NCI-H345 (cell line): ENCODE measurements at places on chromosomes 7 and 10.
A peak's percentile ranks its signal among the peaks of the same experiment; 100 is the strongest.

DNA sequence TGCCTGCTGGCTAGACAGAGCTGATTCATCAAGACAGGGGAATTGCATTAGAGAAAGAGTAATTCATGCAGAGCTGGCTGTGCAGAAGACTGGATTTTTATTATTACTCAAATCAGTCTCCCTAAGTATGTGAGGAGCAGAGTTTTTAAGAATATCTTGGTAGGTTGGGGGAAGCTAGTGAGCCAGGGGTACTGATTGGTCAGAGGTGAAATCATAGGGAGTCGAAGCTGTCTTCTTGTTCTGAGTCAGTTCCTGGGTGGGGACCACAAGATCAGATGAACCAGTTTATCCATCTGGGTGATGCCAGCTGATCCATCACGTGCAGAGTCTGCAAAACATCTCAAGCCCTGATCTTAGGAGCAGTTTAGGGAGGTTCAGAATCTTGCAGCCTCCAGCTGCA lies 39.8 kb downstream of the FOXI2 start:
- DNase-seq: no peak

DNA sequence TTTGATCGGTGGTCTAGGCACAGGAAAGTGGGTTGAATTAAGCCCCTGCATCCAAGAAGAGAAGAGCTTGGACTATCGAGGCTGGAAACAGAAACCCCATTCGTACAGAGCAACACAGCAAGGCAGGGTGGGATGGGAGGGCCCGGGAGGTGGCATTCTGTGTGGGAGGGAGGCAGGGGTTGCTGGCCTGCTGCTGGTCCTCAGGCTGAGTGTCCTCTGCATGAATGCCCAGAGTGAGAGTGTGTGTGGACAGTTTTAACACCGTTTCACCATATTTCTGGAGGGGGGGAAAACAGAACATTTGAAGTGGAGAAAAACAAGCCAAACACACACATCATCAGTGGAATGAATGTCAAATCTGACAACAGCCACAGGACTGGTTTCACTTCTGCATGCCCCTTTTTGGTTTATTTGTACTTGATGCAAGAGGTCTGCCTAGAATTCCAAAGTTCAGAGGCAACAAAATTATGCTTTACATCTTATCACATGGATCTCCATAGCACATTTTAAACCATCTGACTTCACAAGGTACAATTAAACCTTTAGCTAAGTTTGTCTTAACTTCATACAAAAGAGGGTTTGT lies 11.1 kb upstream of the ENO4 start:
- no peak for DNase-seq

DNA sequence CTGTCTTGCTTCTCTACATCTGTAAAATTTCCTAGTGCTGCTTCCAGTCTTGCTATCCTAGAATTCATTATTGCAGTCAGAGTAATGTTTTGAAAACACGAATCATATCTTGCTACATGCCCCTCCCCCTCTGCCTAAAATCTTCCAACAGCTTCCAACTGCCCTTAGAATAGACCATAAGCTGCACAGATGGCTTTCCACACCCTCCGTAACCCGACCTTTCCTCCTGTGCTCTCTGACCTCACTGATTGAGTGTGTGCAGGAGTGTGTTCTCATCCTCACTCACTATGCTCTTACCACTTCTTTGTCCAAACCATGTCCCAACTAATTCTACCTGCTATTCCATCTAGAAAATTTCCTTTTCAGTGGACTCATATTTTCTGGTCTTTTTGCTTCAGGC lies 121.2 kb upstream of the ANKRD1 start:
- no peak for DNase-seq

GRCh38 chr7:136923111-136923667 lies 54.7 kb downstream of the CHRM2 start:
- no peak for DNase-seq

- DNase-seq: no peak
Observed at GRCh38 chr10:131908151-131908550, 7.3 kb downstream of the PPP2R2D start.

DNA sequence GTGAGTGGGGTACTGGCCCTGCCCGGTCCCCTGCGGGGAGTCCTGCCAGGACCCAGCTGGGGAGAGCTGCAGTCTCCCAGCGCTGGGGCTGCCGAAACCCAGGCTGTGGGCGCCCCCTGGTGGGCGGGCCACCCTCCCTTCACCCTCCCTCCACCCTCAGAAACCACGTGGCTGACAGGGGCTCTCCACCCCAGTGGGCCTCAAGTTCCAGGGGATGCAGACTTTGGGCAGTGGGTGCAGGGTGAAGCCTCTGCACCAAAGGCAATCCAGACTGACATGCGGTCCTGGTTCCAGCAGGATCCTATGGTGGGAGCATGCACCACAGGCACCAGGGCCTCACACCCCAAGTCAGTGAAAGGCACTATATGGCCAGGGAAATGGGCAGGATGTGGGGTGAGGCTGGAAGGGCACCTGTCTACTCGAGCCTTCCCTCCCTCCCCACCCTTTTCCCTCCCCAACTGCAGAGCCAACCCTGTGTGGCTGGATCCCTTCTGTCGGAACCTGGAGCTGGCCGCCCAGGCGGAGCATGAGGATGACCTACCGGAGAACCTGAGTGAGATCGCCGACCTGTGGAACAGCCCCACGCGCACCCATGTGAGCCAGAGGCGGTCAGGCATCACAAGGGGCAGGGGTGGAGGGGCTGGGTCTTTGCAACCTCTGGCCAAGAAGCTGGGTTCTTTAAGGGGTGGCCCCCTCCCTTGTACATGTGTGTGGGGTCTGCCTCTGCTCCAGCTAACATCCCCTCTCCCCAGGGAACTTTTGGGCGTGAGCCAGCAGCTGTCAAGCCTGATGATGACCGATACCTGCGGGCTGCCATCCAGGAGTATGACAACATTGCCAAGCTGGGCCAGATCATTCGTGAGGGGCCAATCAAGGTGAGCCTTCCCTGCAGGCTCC lies 38.8 kb downstream of the PSAP start:
- DNase-seq: peak; percentile 7

DNA sequence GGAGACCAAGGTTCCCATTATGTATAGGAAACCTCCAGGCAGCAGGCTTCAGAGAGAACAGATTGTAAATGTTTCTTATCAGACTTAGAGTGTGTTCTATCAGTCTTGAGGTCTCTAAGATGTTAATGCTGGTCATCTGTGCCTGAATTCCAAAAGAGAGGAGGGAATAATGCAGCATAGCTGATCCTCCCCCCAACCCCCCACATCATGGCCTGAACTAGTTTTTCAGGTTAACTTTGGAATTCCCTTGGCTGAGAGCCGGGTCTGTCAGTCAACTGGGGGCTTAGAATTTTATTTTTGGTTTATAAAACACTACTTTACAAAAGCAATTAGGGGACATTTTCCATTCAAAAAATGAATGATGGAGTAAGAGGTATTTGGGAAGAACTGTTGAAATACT lies 184.3 kb downstream of the NEBL start:
- DNase-seq: no peak

DNA sequence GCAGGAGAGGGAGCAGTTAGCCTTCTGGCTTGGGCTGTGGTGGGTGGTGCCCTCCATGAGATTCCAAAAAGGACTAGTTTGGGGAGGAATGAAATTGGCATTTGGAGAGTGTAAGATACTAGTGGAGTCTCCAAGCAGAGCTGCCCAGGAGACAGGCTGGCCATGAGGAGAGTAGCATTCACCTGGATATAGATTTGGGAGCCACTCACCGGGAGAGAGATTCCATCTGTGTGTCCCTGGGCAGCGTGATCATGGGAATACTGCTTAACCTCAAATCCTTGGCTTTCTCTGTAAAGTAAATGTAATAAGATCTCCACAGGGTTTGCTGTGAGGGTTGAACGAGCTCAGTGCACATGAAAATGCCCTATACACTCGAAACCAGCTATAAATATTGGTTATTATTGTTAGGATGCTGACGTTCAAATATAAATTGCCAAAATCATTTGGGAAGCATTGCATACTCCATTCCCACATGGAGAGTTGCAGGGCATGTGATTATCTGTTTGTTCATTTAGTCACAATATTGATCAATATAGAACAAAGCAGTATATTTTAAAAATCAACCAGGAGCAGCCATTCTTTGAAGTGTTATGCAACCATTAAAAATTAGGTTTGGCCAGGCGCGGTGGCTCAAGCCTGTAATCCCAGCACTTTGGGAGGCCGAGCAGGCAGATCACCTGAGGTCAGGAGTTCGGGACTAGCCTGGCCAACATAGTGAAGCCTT lies 143.7 kb downstream of the CUX1 start:
- DNase-seq: no peak

DNA sequence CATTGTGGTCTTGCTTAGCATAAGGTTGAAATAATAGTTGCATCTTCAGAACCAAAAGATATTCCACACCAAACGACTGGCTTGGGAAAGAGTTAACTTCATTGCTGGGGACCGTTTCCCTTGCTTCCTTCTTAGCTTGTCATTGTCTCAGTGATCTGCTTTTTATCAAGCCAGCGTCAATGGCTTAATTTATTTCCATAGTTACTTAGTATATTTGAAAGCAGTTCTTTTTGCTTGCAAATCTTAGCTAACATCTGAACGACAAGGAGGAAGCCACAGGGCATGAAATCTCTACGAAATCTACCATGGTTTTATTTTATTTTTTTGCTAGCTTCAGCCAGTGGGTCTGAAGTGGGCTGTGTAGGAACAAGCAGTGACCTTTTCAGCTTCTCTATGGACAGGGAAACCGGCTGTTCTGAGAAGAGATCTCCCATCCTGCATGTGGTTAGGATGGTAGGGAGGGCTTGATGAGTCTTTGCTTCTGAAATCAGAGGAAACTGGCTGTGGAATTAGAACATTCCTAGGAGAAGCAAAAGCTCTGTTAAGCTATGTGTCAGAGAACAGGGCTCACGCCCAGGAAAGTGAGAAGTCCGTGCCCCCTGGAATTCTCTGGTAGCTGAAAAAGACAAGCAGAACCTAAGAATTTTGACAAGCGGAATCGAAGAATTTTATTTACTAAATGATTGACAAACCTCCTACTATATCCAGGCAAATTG lies 8.0 kb downstream of the SLC18A2 start:
- no peak for DNase-seq

GRCh38 chr10:95411635-95412034 lies 120.8 kb upstream of the PDLIM1 start:
- no peak for DNase-seq

GRCh38 chr10:133141144-133141957 lies 18.7 kb upstream of the KNDC1 start:
- no peak for DNase-seq

DNA sequence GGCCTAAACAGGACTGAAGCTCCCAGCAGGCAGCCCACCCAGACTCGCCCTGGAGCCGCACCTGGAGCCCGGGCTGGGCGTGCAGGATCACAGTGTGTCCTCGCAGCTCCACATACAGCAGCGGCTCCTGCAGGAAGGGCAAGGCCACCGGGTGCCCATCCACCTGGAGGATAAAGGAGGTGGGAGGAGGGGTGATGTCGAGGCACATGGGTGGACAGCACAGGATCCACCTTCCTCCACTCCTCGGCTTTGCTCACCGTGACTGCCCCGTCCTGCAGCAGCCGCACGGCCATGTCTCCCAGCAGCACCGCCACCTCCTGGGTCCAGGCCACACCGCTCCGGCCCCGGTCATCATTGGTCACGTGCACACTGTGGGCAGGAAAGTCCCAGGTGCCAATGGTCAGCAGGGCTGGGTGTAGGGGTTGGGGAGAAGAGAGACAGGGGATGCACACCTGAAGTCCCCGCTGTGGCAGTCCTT lies 16.8 kb downstream of the ATP6V1F start:
- DNase-seq: no peak

GRCh38 chr10:70417568-70417967 lies 13.6 kb downstream of the EIF4EBP2 start:
- no peak for DNase-seq

DNA sequence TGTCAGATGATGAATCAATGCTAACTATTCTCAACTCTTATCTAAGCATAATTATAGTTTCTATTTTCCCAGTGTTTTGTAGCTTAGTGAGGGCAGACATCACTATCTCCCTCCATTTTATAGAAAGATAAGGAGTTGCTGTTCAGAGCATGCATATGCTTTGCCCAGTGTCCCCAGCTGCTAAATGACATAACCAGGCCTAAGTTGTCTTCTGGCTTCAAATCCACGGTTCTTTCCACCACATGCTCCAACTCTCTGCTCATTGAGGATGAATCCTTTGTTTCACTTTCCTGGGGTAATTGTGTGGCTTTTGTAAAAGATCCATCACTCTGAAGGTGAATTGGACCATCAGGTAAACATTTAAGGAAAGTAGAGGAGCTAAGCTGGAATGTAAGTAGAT lies 134.0 kb downstream of the SNX10 start:
- no peak for DNase-seq

DNA sequence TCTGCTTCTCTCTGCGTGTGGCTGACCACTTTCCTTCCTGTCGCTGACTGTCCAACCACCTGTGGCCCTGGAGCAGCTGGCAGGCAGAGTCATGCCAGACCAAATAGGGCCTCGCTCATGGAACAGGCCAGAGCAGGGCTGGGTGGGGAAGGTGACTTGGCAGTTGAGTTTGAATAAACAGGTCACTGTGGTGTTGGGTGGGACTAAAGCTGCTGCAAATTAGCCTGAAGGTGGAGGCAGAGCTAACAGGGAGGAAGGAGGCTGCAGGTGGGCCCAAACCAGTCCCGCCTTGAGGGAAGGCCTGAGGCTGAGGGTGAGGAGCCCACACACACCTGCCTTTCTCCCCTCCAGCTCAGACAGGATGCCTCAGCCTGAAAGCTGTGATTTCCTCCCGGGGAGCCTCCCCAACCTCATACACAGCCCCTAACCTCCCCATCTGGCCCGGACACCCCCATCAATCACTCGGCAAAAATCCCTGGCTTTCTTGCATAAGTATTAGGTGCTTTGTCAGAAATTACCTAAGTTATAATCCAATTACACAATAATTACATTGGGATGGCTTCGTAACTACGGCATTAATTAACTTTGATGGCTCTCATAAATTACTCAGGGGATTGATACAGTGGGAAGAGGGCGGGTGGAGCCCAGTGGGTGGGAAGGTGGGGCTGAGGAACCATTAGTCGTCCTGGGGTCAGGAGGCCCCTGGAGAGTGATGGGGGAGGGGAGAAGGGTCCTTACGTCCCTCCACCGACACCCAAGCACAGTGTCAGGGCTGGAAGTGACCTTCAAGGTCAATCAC lies 97.7 kb upstream of the PCBD1 start:
- DNase-seq: no peak

DNA sequence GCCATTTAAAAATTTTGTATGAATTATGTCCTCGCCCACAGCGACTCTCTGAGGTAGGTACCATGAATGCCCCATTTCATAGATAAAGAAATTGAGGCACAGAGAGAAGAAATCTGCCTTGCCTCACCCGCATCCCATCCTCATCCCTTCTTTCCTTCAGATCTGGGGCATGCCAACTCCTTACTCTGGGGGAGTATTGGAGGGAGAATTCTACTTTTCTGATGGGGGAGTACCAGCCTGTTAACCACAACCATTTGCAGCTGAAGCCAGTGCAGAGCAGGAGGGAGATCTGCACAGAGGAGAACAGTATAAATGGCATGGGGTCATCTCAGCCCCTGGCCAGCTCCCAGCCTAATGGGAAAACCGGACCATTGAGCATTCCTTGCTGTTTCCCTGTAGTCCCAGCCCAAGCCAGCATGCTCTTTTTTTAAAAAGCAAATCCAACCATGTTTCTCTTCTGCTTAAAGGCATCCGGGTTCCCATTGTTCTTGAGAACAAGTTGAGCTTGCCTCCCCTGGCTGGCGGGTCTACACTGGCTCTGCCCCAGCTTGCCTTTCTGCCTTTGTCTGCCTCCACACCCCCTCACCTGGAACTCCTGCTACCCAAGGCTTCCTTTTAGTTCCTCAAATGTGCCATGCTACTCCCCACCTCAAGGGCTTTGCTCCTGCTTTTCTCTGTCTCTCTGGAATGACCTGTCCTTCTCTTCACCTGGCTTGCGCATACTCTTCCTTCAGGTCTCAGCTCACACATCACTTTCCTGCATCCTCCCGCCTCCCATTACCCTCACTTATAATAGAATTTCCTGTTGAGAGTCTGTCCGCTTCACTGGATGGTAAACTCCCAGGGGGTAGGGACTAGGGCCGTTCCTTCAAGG lies 8.8 kb upstream of the ZNF503 start:
- DNase-seq: no peak
